Calu3 (cell line): ENCODE measurements at places on chromosomes 3 and 15.

DNA sequence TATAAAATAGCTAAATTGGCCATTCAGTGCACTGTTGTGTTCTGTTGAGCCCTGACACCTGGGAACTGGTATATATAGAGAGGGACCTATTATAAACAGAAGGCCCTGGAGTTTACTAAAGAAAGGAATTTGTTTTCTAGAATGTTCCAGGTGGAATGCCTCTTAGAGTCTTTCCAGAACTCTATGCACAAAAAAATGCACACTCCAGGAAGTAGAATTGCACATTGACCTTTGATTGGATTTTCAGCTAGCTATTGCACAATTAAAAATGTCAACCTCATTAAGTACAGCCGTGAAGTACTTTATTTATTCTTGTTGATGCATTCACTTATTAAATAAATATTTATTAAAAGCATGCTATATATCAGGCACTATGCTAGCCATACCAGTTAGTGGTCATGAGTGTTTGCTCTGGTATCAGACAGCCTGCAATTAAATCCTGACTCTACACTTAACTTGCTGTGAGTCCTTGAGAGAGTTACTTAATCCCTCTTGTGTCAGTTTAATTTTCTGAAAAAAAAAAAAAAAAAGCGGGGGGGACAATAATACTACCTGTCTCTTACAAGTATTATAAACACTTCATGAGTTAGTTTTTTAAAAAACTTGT is 40.8 kb downstream of the NDUFB4 start:
- no peak for DNase-seq

DNA sequence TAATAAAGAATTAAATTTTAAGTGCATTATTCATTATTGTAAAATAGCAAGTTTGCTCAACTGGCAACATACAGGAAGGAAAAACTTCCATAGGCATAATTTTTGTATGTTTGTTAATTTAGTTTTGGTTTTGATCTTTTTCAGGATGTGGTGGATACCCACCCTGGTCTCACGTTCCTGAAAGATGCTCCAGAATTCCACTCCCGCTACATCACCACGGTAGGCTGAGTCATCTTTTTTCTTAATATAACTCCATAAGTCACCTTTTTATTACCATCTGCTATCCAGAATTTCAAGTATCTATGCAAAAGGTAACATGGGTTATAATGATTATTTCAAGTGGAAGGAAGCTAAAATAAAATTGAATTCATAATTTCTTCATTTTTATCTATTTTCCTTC is 104.8 kb downstream of the PPP2R3A start:
- no peak for DNase-seq

DNA sequence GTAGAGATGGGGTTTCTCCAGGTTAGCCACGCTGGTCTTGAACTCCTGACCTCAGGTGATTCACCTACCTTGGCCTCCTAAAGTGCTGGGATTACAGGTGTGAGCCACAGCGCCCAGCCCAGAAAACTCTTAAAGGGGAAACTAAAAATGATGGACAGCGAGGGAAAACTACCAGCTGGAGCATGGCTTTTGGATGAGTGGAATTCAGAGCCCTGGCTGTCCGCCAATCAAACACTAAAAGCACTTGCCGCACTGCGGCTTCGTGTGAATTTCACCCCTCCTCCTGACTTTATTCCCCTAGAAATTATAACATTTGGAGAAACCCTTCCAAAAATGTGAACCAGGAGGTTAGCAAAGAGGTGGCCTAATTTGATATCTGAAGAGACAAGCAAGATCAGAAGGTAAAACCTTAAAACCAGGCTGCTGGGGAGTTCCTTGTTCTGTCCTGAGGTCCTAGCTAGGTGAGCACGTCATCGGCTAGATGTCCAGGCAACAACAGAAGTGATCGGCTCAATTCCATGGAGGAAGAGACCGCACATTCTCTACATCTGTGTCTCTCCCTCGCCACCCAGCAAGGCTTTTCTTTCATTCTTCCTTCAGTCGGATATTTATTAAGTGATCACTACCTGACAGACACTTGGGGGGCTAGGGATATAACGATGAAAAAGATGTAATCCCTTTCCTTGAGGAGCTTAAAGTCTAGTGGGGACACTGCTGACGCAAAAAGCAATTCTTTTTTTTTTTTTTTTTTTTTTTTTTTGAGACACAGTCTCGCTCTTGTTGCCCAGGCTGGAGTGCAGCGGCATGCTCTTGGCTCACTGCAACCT is 1.7 kb downstream of the TM4SF19 start:
- DNase-seq, result no peak

DNA sequence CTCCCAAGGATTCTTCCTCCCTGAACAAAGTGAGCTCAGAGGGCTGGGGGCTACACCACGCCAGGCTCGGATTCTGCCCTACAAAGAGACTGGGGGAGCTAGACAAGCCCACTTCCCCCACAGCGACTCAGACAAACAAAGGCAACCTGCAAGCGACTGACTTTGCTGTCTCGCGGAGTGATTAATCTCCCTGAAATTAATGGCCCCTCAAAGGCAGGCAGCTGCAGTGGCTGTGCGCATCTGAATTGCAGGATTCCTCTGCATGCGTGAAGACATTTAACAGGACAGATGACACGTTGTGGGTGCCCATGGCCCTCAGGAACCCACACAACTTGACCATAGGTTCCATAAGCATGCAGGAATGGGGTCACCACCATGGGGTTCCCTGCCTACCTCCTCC is 18.4 kb downstream of the CTXND1 start:
- no peak for DNase-seq

- DNase-seq, result no peak
Observed at GRCh38 chr15:39310633-39311032, 270.2 kb upstream of the THBS1 start.

DNA sequence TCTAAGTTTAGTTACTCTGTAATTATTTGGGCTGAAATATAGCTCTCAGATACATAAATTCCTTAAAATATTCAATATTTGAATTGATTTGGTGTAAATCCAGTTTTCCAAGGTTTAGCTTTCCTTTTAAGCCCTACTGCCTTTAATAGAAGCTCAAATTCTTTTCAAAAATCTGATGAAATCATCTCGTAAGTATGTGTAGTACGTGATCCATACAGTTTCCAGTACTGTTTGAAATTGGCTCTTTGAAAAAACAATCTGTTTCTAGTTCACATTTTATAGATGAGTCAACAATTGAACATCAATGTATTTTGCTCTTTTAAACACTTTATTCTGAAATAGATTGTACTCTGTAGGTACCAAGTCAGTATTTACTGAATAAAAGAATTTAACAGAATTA is 84.2 kb downstream of the LRRC49 start:
- DNase-seq, result no peak

- no peak for DNase-seq
Observed at GRCh38 chr3:117692416-117692995, 982.9 kb downstream of the TUSC7 start.

DNA sequence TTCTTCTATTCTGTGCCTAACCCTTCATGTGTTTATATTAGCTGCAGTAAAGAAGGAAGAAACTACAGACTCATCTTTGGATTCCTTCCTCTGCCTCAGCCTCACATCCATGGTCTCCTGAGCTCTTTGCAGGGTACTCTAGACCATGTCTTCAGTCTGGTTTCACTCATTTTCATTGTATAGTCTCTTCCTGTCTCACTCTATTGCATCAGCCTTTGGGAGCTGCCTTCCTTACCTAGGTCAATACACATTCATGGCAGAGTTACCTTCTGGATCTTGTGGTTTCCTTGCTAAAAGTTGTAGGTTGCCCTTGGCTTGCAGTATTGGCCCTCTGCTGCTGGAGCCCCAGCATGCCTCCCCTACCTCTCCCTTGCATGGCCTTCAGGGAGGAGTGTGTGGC is 31.5 kb upstream of the SCAANT1 start:
- DNase-seq, result no peak

DNA sequence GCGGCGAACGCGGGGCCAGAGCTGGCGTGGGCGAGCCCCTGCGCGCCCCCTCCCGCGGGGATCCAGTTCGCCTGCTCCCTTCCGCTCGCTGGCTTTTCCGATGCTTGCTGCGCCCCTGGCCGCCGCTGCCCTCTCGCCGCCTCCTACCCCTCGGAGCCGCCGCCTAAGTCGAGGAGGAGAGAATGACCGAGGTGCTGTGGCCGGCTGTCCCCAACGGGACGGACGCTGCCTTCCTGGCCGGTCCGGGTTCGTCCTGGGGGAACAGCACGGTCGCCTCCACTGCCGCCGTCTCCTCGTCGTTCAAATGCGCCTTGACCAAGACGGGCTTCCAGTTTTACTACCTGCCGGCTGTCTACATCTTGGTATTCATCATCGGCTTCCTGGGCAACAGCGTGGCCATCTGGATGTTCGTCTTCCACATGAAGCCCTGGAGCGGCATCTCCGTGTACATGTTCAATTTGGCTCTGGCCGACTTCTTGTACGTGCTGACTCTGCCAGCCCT is 721 bp downstream of the P2RY1 start:
- DNase-seq, result no peak

DNA sequence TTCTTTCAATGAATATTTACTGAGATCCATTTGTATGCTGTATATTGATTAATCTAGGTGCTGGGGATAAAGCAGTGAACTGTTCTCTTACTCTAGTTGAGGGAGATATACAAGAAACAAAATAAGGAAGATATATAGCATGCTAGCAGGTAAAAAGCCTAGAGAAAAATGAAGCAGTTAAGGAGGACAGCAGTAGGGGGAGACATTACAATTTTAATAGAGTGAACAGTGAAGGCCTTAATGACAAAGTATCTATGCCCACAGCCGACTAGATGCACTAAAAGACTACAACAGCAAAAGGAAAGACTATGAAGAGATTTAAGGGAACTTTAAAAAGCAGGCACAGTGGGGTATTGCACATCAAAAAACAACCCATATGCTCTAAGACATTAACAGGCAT is 81.4 kb downstream of the XRN1 start:
- no peak for DNase-seq

DNA sequence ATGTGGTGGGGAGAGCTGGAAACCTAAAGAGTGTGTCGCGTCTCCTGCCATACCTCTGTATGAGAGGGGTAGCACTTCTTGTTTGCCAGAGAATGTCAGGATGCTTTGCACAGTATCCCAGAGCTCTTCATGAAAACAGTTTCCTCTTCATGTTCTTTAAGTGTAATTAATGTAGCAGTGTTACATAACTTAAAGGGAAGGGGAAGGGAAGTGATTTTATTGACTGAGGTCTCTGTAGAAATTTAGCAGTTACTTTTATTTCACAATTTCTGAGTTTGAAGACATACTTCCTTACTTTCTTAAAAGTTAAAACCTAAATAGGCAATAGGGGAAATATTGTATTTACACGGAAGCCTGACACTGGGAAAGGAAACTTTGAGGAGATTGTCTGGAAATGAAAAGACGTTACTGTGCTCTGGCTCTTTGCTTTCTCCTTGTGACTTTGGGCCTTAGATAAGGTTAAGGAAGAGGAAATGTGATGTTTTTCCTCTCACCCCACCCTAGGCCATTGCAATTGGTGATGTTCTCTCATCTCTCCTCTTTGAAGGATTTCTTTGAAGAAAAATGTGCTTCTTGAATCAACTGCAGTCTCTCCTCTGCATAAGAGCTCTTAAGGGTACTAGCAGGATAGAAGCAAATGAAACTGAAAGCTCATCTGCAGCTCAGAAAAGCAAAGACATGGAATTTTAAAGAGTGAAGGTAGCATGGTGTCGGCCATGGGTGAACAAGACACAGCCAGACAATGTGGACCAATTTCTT is 6.0 kb downstream of the NXPE3 start:
- DNase-seq, result no peak

DNA sequence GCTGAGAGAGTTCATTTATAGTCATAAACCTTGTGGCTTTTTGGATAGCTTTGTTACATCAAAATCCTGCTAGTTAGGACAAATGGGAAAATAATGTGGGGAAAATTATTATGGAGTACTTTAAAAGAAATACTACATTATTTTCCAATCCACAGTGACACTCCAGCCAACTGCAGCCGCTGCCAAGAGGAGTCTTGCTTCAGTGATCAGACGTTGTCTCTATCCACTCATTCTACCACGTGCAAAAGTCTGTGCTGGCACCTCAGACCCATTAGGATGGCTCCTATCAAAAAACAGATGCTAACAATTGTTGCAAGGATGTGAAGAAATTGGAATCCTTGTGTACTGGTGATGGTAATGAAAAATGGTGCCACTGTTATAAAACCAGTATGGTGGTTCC is 128.6 kb upstream of the IQSEC1 start:
- no peak for DNase-seq

- DNase-seq, result no peak
Observed at GRCh38 chr3:197847866-197848401, 56.9 kb downstream of the LRCH3 start.

DNA sequence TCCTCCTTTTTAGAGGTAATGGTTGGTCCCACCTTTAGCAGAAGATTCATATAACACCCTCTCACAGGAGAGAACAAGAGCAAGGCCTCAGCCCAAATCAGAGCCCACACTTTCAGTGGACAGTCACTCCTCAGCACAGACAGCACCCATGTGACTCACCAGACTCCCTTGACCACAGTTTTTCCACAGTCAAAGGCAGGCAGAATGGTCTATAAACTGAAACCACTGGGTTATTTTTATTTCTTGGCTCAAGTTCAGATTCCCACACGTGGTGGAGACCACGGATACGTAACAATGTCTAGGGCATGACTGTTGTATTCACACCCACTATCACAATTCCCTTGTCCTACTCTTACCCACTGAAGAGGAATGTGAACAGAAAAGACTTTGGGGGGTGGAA is 237.8 kb upstream of the UBE2E1 start:
- no peak for DNase-seq

DNA sequence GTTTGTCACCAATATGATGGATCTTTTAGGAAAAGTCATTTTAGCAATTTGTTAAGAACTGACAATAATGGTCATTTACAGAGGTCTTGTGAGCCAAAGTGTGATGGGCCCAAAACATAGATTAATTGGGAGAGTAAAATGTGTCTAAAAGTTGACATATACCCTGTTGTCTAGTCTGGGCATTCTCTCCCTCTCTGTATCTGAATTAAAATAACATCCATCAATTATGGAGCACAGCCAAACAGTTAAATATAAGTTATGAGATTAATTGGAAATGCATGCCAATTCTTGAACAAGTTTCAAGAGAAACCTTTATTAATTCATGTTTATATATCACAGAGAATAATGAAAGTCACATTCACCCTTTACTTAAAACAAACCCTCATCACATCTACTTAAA is 13.6 kb upstream of the NANOGP8 start:
- no peak for DNase-seq

GRCh38 chr15:100645671-100646070 is 43.3 kb downstream of the ASB7 start:
- no peak for DNase-seq

GRCh38 chr15:60744826-60745460 is 266.0 kb upstream of the ICE2 start:
- DNase-seq, result no peak
